ENCODE measurements at places on chromosomes 11 and 22. TPM values are rescaled to one million over a fixed set of nuclear protein-coding genes. Genes with fewer than 3 reads are reported as not detected.

The TOLLIP gene
- total RNA-seq, result 11.2 TPM

The TRIM64C gene
- total RNA-seq, result not detected

The OR8A1 gene
- total RNA-seq, result not detected

The UBQLN3 gene
- not detected for total RNA-seq

The APOBEC3H gene
- total RNA-seq, result not detected

The SCGB1D1 gene
- not detected for total RNA-seq

The SLC22A12 gene
- not detected for total RNA-seq

The C11orf42 gene
- not detected for total RNA-seq

The TAGLN gene
- 343 TPM for total RNA-seq

The GLYAT gene
- not detected for total RNA-seq

DNA sequence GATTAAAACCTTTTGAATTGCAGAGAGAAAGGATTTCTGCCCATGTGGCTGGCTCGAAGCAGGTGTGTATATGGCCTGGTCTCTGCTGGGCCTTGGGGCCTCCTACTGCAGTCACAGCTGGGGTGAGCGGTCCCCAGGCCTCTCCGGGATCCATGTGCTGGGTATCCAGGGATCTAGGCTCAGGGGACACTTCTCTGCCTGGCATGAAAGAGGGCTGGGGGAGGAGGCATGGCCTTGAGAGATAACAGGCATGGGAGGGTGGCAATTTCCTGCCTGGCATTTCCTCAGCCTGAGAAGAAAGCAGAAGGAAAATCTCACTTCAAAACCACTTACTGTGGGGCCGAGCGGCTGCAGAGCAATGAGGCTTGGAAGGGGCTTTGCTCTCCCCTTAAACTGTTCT lies 20.3 kb upstream of the PARVG start:
- no peak for DNase-seq

DNA sequence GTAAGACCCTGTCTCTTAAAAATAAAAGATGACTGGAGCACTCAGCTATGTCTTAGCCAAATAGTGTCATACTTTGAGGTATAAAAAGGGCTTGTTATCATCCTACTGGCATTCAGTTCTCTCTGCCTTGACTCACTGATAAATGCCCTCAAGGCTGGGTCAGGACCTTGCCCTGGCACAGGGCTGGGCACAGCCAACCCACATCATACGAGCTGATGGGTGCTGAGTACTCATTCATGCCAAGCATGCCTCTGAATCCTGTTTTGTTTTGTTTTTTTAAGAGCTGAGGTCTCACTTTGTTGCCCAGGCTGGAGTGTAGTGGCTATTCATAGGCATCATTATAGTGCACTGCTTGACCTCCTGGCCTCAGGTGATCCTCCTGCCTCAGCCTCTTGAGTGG lies 1.9 kb downstream of the SMTNL1 start:
- no peak for DNase-seq

- DNase-seq, result peak; percentile 40
Observed at GRCh38 chr22:41368543-41369423, 13.0 kb upstream of the TEF start.

- DNase-seq, result peak; percentile 49
Observed at GRCh38 chr11:78138694-78139421, 568 bp downstream of the ALG8 start.

DNA sequence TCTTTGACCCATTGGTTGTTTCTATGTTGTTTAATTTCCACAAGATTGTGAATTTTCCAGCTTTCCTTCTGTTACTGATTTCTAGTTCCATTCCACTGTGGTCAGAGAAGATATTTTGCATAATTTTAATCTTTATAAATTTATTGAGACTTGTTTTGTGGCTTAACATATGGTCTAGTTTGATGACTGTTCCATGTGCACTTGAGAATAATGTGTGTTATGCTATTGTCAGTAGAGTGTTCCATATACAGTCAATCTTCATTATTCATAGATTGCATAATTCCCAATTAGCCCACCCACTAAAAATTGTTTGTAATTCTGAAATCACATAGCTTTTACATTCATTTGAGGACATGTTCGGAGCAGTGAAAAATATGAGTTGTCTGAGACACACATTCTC lies 346.1 kb upstream of the DDI1 start:
- DNase-seq, result no peak

DNA sequence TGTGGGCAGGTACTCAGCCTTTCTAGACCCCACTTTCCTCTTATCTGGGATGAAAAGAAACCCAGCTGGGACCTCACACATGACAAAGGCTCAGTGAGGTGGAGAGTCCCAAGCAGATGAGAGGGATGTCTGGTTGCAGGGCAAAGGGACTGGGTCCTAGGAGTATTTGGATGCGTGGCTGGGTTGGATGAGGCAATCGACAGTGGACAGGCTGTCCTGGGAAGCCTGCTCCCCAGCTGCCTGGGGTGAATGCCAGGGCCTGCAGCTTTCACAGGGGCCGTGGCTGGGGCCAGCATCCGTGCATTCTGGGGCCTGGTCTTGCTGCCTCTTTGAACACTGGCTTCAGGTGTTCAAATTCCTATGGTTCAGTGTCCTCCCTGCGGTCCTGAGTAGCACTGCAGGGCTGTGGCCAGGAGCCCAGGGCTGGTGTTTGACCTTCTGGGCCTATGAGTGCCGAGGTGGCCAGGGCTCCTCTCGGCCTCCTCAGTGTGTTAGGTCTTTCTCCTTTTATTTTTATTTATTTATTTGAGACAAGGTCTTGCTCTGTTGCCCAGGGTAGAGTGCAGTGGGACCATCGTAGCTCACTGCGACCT lies 65.3 kb downstream of the MCM5 start:
- peak; percentile 39 for DNase-seq

DNA sequence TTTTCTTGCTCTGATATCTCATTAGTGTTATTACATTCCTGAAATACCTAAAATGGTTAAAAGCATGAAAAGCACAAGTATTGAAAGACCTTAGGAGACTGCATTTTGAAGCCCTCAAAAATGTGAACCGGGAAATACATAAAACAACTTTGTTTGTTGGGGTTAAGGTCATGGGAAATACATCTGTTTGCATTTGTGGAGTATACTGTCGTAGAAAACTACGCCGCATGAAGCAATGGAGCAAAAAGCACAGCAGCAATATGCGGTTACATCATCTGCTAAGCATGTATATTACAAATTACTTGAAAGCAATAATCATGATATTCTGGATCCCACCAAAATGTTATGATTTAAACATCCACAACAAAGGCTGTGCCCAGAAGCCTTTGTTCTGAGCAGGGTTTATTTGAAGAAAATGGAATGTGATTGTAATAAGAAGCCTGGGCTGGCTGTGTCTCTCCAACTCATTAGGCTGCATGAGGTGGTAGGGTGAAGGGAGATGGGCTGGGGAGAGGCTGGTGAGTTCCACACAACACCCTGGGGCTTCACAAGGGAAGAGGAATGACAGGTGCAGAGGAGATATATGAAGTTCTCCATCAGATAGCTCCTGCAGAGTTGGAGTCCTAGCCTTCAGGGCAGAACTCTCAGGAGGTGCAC lies 64.7 kb upstream of the LIN7C start:
- DNase-seq, result peak; percentile 3

DNA sequence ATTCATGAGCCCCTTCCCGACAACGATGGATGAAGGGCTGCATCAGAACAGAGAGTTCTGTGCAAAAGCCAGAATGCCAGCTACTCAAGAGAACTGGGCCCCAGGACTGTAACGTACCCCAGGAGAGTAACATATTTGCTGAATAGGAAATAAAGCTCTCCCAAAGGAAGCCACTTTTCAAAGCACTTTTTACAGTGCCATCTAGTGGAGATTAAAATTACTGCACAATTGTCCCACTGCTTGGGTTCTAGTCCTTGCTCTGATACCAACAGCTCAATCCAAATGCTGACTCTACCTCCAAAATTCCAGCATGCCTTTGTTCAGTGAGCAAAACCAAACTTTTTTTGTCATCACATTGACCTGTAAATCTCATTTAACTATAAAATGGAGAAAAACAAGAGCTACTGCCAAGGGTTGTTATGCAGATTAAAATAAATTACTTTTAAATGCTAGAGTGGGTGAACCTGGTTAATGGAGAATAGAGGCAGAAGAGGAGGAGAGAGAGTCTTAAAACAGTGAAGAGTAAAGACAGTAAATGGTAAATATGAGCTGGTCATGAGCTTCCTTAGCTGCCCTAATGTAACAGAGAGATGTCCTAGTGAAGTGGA lies 87.6 kb upstream of the FSHB start:
- DNase-seq, result peak; percentile 12

- DNase-seq, result no peak
Observed at GRCh38 chr22:47390026-47390970, 627.8 kb downstream of the TBC1D22A start.

GRCh38 chr11:66970807-66971442 lies 4.2 kb upstream of the C11orf86 start:
- DNase-seq, result no peak

DNA sequence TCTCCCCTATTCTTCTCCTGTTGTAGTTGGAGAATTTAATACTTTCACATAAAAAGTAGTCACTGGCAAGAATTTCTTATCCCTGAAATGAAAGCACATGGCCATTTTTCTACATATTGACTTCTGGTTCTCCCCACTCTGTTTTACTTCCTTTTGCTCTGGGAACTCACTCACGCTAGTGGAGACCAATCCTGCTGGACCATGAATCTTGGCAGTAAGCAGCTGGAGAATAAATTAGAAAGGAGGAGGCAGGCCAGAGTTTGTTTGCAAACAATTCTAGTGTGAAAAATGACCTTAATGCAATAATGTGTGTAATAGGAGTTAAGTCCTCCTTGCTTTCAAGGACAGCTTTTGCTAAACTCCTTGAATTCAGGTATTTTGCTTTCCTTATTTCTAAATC lies 412.3 kb upstream of the CHORDC1 start:
- no peak for DNase-seq

DNA sequence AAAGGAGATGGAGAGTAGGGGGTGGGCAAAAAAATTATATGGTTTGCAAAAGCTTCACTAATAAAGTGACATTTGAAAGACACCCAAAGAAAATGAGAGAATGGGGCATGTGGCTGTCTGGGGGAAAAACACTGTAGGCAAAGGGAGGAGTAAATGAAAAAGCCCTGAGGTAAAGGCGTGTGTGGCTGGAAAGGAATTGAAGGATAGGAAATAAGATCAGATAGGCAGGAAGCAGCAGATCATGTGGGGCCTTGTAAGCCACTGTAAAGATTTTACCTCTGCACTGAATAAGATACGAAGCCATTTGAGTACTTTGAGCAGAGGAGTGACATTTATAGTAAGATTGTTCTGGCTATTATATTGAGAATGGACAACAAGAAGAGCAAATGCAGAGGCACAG lies 49.8 kb upstream of the FDX1 start:
- DNase-seq, result no peak

- no peak for DNase-seq
Observed at GRCh38 chr11:79697905-79698304, 257.1 kb upstream of the TENM4 start.

- peak; percentile 97 for DNase-seq
Observed at GRCh38 chr22:18001040-18001893, 23.1 kb downstream of the MICAL3 start.

DNA sequence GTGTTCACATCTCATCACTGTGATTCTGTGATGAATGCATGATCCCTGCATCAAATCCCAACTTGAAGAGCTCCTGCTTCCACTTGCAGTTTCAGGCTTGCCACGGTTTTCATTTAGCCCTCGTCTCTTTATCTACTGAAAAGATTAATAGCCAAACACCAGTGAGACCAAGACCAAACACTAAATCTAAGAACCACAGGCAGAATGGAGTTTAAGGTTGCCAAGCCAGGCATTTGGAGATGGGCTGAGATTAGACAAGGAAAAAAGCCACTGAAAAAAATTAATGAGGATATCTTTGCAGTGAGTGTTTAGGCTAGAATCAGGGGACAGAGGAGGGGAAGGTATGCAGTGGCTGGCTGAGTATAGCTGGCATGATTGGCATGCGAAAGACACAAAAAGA lies 227.2 kb upstream of the BLID start:
- no peak for DNase-seq

GRCh38 chr11:95734009-95734572 lies 55.5 kb downstream of the FAM76B start:
- no peak for DNase-seq

DNA sequence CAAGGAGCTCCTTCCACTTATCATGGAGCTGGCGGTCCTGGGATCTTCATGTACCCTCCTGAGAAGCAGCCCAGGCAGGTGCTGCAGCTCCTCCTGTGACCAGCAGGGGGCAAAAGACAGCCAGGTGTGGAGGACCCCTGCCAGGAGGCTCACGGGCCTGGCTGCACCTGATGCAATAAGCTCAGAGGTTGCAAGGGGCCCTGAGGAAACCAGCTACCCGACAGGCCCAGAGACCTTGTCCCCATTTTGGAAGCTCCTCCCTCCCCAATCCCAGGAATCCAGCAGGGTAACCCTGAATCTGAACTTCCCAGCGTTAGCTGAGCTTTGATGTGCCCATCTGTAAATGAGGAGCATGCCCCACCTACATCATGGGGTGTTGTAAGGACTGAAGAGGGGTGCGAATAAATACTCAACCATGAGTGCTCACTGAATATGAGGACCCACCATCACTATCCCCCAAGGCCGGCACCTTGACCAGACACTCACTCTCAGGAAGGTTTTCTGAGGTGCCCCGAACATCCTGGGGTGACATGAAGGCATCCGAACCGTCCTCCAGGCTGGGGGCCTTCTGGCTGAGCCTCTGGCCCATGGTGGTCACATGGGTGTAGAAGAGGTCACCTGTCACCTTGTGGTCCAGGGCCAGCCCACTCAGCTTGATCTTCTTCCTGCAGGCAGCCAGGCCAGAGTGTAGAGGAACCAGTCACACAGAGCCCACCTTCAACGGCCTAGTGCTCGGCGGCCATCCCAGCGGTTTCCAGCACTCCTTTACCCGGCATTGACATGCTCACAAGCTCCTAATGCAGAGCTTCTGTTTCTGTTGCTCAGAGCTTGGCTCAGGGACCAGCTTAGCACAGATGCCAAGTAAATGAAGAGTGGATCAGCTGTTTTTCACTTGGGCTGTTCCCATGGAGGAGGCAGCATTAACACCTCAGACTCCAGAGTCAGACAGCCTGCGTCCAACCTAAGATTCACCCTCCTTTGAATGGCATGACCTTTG lies 21.7 kb downstream of the SLC43A1 start:
- peak; percentile 87 for DNase-seq

DNA sequence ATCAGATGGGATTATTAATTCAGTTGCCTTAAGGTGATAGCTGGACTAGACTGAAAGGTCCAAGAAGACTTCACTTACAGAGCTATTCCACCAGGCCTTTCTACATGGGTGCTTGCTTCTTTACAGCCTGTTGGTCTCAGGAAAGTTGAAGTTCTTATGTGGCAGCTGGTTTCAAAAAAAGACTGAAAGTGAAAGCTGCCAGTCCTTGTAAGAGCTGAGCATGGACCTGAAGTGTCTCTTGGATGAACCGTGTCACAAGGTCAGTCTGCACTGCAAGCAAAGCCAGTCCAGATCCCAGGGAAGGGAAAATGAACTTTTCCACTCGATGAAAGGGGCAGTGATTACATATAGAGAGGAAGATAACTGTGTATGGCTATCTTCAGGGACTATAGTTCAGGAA lies 201.5 kb upstream of the LUZP2 start:
- no peak for DNase-seq

DNA sequence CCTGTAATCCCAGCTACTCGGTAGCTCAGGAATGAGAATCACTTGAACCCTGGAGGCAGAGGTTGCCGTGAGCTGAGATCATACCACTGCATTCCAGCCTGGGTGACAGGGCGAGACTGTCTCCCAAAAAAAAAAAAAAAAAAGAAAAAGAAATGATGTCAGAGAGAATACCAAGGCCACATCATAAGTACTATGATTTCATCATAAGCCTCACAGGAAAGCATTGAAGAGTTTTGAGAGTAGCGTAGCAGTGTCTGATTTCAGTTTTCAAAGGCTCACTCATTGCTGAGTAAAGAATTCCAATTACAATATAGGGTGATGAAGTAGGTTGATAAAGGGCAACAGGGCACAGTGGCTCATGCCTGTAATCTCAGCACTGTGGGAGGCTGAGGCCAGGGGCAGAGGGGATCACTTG lies 88.8 kb downstream of the MRTFA start:
- DNase-seq, result no peak

All from H7 (cell line).